ENCODE measurements at places on chromosomes 5 and 9. TPM values are rescaled to one million over a fixed set of nuclear protein-coding genes. Genes with fewer than 3 reads are reported as not detected.

The OR13C5 gene
- not detected for total RNA-seq

The SYNPO gene
- total RNA-seq = 0.76 TPM

The CDH10 gene
- not detected for total RNA-seq

The CNTNAP3B gene
- total RNA-seq = not detected

The CD14 gene
- total RNA-seq = 0.42 TPM

The TJP2 gene
- total RNA-seq = 5.9 TPM

The SLC27A6 gene
- total RNA-seq = not detected

The ANKDD1B gene
- total RNA-seq = not detected

The NUTM2F gene
- not detected for total RNA-seq

The FBXL7 gene
- not detected for total RNA-seq

The TMEM245 gene
- total RNA-seq = 30.4 TPM

The BTNL9 gene
- not detected for total RNA-seq

The PFN3 gene
- not detected for total RNA-seq

The CAMLG gene
- 28.4 TPM for total RNA-seq

The NNT gene
- total RNA-seq = 69.7 TPM

The PCDHA3 gene
- total RNA-seq = not detected

The AIF1L gene
- total RNA-seq = 0.92 TPM

The DNLZ gene
- 24.9 TPM for total RNA-seq

The RGMB gene
- 4.3 TPM for total RNA-seq

The LCN9 gene
- total RNA-seq = not detected

The NTRK2 gene
- total RNA-seq = not detected

The KCNMB1 gene
- total RNA-seq = not detected

The CAVIN4 gene
- not detected for total RNA-seq

The SMU1 gene
- total RNA-seq = 28.9 TPM

The ACOT12 gene
- total RNA-seq = not detected

The PSMB7 gene
- total RNA-seq = 199 TPM

The WWC1 gene
- total RNA-seq = 1.5 TPM

The MARCHF11 gene
- not detected for total RNA-seq

The MYOZ3 gene
- 0.16 TPM for total RNA-seq

The PLPP7 gene
- total RNA-seq = 0.42 TPM

The LURAP1L gene
- not detected for total RNA-seq

The SPINK6 gene
- total RNA-seq = not detected

The TNC gene
- total RNA-seq = 0.90 TPM
